ENCODE measurements at places on chromosomes 3 and 15. TPM values are rescaled to one million over a fixed set of nuclear protein-coding genes. Genes with fewer than 3 reads are reported as not detected.

TIGIT gene
- total RNA-seq: 5.6 TPM

COL8A1 gene
- 1.5 TPM for total RNA-seq

FOXL2 gene
- total RNA-seq: not detected

GHRL gene
- not detected for total RNA-seq

AP3B2 gene
- not detected for total RNA-seq

GOLGA8R gene
- total RNA-seq: 3.6 TPM

DNA sequence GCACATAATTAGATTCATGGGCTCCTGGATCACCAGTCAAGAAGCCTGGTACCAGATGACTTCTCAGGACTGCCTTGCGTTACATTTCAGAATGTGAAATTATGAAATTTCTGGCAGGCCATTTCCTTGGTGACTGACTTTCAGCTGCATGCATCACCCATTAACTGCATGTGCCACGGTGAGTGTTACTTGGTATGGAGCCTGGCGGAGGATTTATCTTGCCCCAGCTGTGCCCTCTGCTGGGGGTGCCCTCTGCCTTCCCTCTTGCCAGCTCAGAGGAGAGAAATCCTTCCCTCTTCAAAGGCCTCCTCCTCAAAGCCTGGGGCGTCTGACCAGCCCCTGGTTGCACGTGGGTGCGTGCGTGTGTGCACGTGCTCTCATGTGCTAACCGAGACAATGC, 57.7 kb upstream of the CTSH start:
- no peaks in the 10 kb centered on the region for H3K4me1 ChIP-seq
- H3K36me3 ChIP-seq: no peaks in the 10 kb centered on the region
- H3K27ac ChIP-seq: no peak overlapping the region
- H3K4me3 ChIP-seq: no peak overlapping the region
- H3K27me3 ChIP-seq: no peaks in the 10 kb centered on the region

- no peak overlapping the region for H3K4me3 ChIP-seq
- H3K36me3 ChIP-seq: peaks cover 41% of the 10 kb centered on the region
- peak overlapping the region; percentile 53 for H3K27ac ChIP-seq
- DNase-seq: peak; percentile 33
These were observed 4.1 kb upstream of the STAB1 start for GRCh38 chr3:52490939-52491526.

GRCh38 chr3:60919296-60919695, 332.0 kb downstream of the FHIT start:
- no peak overlapping the region for H3K27ac ChIP-seq
- no peak overlapping the region for H3K4me3 ChIP-seq
- H3K27me3 ChIP-seq: no peaks in the 10 kb centered on the region
- no peaks in the 10 kb centered on the region for H3K36me3 ChIP-seq

- H3K36me3 ChIP-seq: peaks cover 4% of the 10 kb centered on the region
- H3K27me3 ChIP-seq: no peaks in the 10 kb centered on the region
These were observed 10.0 kb downstream of the PRKCD start for GRCh38 chr3:53171064-53171418.

DNA sequence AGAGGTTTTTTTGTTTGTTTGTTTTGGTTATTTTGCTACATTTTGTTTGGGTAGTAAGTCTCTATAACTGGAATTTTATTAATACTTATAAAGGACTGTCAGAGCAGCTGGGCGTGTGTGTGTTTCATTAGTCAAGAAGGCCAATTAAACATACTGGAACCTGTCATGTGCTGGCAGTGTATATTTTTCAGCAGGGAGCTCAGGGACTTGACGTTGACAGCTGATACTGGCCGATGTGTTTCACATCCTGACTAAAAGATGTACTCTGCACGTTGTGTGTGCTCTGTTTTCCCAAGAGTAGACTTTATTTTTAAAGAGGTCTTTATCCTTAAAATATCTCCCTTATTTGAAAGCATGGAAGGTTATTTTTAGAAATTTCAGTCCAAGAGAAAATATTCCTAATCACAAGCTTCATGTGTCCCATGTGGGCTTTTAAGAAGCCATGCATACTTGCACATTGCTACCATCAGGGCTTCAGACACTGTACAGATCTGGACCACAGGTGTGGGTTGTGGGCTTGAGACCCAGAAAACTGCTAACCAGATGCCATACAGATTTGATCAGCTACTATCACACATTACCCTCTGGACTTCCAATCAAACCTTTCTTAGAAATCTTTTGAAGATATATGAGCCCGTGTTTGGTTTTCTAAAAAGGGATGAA, 135.9 kb downstream of the FEZF2 start:
- H3K4me1 ChIP-seq: no peaks in the 10 kb centered on the region
- no peak for DNase-seq
- H3K27ac ChIP-seq: no peak overlapping the region
- H3K36me3 ChIP-seq: no peaks in the 10 kb centered on the region
- H3K4me3 ChIP-seq: no peak overlapping the region
- no peaks in the 10 kb centered on the region for H3K27me3 ChIP-seq

DNA sequence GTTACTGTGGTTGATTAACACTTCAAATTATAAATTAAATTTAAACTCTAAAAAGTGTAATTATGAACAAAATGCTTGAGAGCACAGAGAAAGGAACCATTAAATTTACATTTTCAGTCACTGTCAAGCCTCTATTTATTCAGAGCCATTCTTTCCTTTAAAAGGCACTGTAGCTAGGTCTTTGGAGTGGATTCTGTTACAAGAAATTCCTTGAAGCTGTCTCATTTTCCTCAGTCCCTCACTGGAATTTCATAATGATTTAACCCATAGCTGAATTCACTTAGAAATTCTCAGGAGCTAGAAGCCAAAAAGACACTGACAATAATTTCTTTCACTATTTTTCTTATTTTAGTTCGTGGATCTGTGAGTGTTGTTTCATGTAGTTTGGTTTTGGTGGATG, 81.2 kb upstream of the TCF12 start:
- DNase-seq: no peak
- no peaks in the 10 kb centered on the region for H3K27me3 ChIP-seq
- no peaks in the 10 kb centered on the region for H3K36me3 ChIP-seq
- H3K27ac ChIP-seq: no peak overlapping the region

GRCh38 chr15:61175024-61175423, 54.1 kb downstream of the RORA start:
- DNase-seq: no peak
- no peaks in the 10 kb centered on the region for H3K4me1 ChIP-seq
- no peak overlapping the region for H3K27ac ChIP-seq

DNA sequence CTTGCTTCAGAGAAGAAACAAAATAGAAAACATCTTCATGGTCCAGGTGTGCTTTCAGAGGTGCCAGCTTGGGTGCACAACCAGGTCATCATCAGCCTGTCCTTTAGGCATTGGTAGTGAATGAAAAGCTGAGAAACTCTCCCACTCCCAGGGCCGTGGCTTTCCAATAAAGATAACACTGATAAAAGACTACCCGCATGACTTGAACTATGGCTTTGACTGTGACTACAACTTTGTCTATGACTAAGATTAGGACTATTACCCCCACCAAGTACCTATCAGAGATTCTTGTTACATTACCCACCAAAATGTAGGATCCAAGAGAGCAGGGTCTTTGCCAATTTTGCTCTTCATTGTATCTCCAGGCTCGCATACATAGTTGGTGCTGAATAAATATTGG, 115.2 kb downstream of the EDEM1 start:
- DNase-seq: no peak
- no peak overlapping the region for H3K4me3 ChIP-seq
- no peaks in the 10 kb centered on the region for H3K27me3 ChIP-seq
- H3K27ac ChIP-seq: no peak overlapping the region
- peaks cover 10% of the 10 kb centered on the region for H3K4me1 ChIP-seq

GRCh38 chr3:158086776-158087175, 19.4 kb downstream of the SHOX2 start:
- H3K27ac ChIP-seq: no peak overlapping the region
- H3K4me1 ChIP-seq: no peaks in the 10 kb centered on the region
- no peak overlapping the region for H3K4me3 ChIP-seq
- DNase-seq: no peak
- H3K36me3 ChIP-seq: no peaks in the 10 kb centered on the region

GRCh38 chr3:160379628-160380214, 19.3 kb downstream of the IFT80 start:
- no peak for DNase-seq
- H3K4me1 ChIP-seq: no peaks in the 10 kb centered on the region
- no peaks in the 10 kb centered on the region for H3K27me3 ChIP-seq
- H3K4me3 ChIP-seq: no peak overlapping the region
- H3K27ac ChIP-seq: no peak overlapping the region
